Stimulated activated CD8-positive, alpha-beta memory T cell treated with anti-CD3 and anti-CD28 coated beads, Interleukin-7, amount 100 ng/mL, for 4 hours (primary cell): ENCODE measurements at places on chromosomes 2 and 18.

DNA sequence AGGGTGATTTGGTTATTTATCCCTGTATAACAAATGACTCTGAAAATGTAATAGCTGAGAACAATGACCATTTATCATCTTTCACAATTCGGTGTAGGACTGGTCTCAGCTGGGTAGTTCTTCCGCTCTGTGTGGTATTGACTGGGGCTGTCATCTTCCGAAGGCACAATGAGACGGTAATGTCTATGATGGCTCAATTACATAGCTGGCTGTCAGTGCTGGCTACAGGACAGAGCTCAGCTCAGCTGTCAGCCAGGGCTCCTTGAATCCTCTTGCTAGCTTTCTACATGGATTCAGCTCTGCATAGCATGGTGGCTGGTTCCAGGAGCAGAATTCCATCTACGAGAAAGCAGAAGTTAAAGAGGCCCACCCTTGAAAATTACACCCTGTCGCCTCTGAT is 483.8 kb downstream of the TDRD15 start:
- no peak for DNase-seq

GRCh38 chr2:11094021-11094810 is 61.1 kb upstream of the SLC66A3 start:
- DNase-seq, result no peak

GRCh38 chr2:177816766-177817165 is 255.8 kb downstream of the PDE11A start:
- no peak for DNase-seq

- no peak for DNase-seq
These were observed 82.1 kb downstream of the BIN1 start for GRCh38 chr2:127024769-127025358.
